NCI-H2171 (cell line): ENCODE measurements at places on chromosomes 16 and 17.

DNA sequence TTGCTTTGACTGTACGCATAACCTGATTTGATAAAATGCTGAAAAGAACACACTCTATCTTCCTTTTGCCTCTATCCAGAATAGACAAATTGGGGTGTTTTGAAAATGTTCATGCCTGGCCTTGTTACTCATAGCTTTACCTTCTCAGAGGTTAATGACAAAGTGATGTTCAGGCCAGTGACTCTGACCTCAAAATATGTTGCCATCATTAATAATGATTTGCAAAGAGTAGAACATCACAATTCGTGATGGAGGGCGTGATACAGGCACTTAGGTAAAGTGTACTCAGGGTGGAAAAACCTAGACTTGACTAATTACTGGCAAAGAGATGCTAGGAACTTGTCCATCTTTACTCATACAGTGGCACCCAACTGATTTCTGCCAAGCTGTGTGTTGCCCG is 656.6 kb upstream of the SOX9 start:
- no peak for DNase-seq

DNA sequence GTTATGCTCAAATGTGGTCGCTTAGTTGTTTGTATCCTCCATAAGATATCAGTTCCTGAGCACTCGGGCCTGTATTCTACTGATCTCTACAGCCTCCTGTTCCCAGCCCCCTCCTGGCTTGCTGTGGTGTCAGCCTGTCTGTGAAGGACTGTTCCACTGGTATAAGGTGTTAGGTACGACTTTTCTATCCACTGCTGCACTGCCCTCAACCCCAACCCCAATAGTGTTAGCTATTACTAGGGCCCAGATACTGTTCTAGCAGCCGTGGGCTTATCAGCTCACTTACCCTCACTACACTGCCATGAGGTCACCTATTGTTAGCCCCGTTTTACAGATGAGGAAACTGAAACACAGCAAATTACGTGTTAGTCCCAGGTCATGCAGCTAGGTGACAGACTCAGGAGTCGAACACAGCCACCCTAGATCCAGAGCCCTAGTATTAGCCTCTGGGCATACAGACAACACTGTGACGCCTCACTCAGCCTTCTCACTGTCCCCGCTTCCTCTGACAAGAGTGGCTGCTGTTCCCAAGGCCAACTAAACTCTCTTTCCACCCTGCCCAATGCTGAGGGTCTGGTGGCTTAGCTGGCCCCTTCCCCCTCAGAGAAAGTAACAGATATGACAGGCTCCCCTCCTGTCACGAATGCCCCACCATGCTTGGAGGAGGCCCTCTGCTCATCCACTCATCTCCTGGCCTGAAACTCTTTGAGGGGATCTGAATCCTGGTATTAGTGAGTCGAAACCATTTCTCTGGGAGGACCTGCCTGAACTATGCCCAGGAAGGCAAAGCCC is 25.6 kb upstream of the ZNF652 start:
- no peak for DNase-seq

GRCh38 chr17:72696721-72697120 is 395.8 kb downstream of the SLC39A11 start:
- DNase-seq = no peak

DNA sequence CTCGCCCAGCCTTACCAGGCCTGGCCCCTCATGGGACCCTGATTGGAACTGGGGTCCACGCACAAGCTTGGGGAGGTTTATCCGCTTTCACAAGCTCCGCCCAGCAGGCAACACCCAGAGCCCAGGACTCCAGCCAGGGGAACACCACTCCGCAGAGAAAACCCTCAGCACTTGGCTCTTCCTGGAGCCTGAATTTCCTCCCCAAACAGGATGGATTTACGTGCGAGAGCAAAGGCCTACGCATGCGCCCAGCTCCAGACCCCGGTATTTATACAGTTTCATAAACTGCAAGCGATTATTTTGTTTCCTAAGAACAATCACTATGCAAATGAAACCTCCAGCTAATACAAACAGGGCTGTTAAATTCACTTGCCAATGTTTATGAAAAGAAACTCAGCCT is 22.8 kb downstream of the ZNF423 start:
- DNase-seq = no peak

- no peak for DNase-seq
Observed at GRCh38 chr16:72797621-72798020, 250.3 kb downstream of the ZFHX3 start.

DNA sequence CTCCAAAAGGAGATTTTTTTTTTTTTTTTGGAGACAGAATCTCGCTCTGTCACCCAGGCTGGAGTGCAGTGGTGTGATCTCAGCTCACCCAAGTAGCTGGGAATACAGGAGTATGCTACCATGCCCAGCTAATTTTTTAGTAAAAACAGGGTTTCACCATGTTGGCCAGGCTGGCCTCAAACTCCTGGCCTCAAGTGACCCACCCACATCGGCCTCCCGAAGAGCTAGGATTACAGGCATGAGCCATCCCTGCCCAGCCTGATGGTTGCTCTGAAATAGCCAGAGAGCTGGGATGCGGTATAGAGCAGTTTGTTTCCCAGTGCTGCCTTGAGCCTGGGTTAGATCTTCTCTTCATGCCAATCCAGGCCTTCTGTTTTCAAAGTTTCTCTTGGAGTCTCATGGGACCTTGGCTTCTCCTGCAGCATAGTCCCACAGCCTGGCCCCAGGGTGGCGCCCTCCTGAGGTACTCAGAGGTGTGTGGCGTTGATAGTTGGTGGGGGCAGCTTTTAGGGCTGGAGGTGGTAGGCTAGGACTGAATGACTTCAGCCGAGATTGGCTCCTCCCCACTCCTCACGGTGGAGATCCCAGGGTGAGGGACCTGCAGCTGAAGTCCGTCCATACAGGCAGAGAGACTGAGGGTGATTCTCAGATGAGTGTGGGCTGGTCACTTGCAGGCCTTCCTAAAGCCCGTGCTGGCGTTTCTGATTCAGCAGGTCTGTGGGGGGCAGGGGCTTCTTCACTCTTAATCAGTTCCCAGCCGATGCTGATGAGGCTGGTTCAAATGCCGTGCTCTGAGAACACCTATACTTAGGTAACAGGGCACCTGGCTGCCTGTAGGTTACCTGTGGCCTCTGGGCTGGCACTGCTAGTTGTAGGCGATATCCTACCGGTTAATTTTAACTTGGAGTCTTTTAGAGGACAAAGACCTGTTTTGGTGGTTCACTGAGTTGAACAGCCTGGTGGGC is 52.0 kb downstream of the TNFRSF13B start:
- no peak for DNase-seq
